A549 treated with dexamethasone at 1 μM for 4 hours (cell line): ENCODE measurements at places on chromosomes 5 and 9. TPM values are rescaled to one million over a fixed set of nuclear protein-coding genes. Genes with fewer than 3 reads are reported as not detected.

The SAPCD2 gene
- 13.4 to 23.9 TPM (median 21.4 TPM) in 5 replicates for total RNA-seq

The CNOT6 gene
- total RNA-seq = 15.4 to 27.7 TPM (median 23.2 TPM) in 5 replicates

The CDH9 gene
- total RNA-seq = not detected in 5 replicates

The DBH gene
- total RNA-seq = not detected in 5 replicates

The KCTD16 gene
- total RNA-seq = 0.02 to 0.05 TPM (median 0.03 TPM) in 4 of 5 replicates, not detected in the other

The LCN9 gene
- 0.14 to 0.30 TPM (median 0.22 TPM) in 3 of 5 replicates, not detected in the others for total RNA-seq
